Tongue (tissue), 3 donors: ENCODE measurements at places on chromosomes 4 and X.

DNA sequence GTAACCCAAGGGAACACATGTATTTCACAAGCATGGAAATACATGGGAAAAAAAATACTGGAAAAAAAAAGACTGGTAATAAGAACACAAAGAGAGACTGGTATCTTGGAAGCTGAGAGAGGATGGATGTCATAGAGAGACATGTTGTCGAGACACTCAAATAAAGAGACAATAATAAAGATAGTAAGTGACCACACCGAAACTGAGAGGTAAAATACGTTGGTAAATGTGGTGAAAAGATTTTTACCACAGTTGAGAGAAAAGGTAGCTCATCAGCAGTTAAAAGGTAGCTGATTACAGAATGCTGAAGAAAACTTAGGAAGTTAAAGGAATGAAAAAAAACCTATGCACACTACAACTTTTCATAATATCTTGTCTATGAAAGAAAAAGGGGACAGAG lies 81.1 kb downstream of the ARAP2 start:
- DNase-seq = no peak

DNA sequence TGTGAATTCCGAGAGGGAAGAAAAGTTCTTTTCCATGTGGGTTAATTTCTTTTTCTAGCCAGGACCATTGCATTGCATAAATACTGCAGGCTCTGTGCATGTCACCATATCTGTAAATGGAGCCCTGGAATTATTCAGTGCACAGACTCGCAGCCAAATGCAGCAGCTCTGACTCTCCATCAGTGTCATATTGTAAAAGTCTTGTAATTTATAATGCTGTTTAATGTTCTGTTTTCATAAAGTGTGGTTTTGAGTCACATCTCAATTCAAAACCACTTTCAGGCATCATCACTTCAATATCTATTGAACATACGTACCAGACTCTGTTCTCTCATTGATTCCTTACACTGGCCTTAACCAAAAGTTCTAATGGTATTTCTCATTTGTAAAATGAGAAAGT lies 193.9 kb upstream of the RPL34 start:
- no peak for DNase-seq

- no peak for DNase-seq
These were observed 66.3 kb upstream of the MAD2L1 start for GRCh38 chr4:120132935-120133334.

DNA sequence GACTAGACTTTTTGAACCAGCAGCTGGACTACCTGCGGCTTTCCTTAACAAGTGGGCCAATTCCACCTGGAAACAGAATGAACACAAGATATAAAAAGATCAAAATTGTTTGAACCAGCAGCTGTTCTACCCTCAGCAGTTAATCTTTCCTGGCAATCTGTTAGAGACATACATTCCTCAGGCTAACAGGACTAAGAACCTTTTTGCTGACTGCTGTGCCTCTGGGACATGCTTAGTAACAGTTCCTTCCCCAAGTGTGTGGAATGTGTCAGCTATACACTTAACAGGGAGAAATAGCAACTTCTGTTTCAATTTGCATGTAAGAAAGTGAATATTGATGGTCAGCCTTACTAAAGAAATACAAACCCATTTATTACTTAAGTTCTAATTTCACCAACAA lies 554.4 kb downstream of the ARAP2 start:
- peak; percentile 18 for DNase-seq

DNA sequence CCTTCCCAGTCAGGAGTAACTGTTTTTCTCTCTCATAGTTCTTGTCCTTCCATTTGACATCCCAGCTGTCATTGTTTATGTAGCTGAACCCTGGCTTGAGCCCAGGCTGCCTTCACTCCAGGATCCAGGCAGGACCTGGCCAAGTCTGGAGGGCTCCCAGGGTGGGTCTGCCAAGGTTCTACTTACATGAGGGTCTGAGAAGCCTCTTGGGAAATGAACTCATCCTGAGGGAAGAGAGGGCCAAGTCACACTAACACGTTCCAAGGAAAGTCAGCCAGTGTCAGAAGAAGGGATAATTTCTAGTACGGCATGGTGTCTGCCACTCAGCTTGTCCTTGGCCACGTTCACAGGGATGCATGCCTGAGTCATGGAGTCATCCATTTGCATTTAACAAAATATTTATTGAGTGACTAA lies 54.8 kb upstream of the SRD5A3 start:
- peak; percentile 64 for DNase-seq

DNA sequence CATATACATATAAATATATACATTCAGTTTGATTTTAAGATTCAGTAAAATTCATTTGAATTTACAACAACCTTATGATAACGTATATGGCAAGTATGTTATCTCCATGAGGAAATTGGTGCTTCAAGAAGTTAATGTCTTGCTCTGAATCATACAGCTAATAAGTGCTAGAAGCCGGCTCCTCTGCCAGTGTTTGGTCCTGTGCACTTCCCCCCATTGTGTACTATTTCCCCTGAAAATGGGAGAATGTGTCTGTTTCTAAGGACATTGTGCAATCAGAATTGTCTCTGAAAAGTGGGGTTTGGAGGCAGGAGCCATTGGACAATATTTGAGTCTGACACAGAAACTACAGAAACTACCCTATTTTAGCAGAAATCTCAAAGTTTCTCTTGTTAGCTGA lies 135.9 kb downstream of the CPE start:
- no peak for DNase-seq

GRCh38 chr4:75432683-75433082 lies 81.5 kb downstream of the RCHY1 start:
- no peak for DNase-seq

- no peak for DNase-seq
These were observed 25.9 kb downstream of the COL25A1 start for GRCh38 chr4:109276482-109277095.

DNA sequence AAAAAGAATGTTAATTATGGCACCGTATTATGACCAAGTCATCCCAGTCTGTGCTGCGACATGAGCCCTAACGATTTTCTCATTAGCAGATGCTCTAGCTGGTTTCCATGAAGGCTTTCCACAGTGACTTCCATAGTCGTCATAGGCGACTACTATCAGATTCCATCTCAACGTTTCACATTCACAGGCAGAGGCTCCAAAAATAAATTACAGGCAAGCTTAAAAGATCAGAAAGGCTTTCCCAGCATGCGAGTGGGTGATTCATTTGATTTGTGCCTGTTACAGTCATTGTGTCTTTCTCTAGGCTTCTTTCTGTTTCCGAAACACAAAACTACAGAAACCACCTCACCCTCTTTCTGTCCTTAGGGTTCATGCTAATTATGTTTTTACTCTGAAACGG lies 43.2 kb downstream of the PALLD start:
- DNase-seq = peak; percentile 73

DNA sequence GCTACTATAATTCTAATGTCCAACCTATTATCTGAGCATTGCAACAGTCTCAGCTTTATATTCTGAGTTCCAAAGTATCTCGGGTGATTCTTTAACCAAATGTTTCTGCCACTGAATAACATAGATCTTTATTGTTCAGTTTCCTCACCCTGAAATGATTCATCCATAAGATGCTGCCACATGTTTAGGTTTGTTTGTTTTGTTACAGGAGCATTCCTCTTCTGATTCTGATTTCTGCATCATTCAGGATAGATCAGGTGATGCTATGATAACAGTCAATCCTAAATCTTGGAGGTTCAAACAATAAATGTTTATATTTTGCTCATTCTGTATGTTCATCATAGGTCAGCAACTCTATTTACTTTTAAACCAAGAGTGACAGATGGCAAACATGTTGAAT lies 927.6 kb downstream of the PCDH7 start:
- no peak for DNase-seq

DNA sequence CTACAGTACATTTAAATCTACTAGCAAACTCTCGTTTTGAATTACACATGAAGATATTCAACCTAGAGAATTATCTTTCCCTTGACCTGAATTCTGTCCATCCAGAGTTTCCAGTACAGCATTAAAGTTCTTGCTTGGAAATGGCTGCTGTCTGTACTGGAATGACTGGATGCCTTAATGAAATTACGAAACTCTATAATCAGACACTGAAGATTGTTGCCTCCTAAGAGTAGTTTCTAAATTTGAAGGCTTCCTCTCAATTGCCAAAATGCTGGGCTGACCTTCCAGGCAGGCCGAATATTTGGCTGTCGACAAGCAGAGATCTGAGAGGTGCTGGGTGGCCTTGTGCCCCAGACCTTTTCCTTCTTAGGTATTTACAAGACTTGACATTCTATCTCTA lies 215.1 kb upstream of the GPC4 start:
- no peak for DNase-seq

DNA sequence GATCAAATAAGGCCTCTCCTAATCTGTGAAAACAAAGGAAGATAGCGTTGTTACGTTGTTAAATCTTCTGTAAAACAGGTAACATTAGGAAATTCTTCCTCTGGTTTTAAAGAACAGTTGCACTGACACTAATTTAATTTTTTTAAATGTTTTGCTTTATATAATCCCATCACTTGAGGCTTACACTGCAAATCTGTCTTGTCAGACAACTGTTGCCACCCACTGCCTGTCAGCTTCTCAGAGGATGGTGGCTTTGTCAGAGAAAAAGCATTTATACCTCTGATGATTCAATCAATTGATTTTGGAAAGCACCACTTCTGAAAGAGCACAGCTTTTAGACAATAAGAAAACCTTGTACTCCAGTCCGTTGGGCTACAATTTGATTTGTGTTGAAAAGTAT lies 799.1 kb downstream of the FSTL5 start:
- DNase-seq = no peak

GRCh38 chr4:109248322-109248900 lies 54.0 kb downstream of the COL25A1 start:
- DNase-seq = peak; percentile 55

DNA sequence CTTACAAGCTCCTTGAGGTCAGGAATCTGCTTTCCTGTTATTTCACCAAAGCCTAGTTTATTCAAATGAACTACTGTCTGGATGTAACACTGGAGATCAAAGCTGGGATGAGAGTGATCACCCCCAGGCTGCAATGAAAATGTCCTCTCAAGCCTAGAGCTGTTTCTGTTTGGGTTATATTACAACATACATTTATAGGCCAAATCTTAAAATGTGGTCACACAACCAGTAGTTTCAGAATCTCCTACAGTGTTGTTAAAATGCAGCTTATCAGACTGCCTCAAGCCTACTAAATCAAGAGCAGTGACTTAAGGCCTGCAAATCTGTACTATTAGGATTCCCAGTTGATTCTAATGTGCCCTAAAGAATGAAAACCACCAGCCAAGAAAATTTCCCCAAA lies 207.5 kb downstream of the PAPSS1 start:
- DNase-seq = no peak

GRCh38 chrX:78595901-78596502 lies 63.1 kb downstream of the RTL3 start:
- peak; percentile 40 for DNase-seq

- DNase-seq = no peak
These were observed 18.8 kb downstream of the RGS12 start for GRCh38 chr4:3311489-3312171.

DNA sequence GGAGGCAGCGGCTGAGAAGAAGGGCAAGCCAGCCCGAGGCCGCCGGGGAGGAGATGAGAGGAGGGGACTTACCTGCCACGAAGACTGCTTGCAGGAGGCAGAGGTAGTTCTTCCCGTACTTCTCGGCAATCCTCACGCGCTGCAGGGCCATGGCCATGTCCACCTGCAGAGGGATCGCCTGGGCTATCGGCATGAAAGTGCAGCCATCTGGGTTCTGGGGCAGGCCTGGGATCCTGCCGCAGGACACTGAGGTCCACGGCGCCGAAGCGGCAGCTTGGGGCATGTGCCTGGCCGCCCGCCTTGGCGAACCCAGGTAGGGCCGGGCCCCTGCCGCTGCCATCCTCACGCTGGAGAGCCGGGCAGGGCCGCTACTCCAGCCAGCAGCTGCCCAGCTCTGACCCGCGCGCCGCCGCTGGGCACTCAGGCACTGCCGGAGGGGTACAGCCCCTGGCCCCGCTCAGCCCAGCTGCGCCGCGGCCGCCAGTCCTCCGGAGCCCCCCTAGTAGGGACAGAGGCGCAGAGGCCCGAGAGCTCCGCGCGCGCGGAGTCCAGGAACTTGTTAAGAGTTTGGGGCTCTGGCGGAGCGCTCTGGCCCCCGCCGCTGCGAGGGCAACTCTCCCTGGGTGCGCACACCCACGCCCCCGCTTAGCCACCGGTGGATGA lies 16.0 kb downstream of the MCF2 start:
- peak; percentile 11 for DNase-seq

DNA sequence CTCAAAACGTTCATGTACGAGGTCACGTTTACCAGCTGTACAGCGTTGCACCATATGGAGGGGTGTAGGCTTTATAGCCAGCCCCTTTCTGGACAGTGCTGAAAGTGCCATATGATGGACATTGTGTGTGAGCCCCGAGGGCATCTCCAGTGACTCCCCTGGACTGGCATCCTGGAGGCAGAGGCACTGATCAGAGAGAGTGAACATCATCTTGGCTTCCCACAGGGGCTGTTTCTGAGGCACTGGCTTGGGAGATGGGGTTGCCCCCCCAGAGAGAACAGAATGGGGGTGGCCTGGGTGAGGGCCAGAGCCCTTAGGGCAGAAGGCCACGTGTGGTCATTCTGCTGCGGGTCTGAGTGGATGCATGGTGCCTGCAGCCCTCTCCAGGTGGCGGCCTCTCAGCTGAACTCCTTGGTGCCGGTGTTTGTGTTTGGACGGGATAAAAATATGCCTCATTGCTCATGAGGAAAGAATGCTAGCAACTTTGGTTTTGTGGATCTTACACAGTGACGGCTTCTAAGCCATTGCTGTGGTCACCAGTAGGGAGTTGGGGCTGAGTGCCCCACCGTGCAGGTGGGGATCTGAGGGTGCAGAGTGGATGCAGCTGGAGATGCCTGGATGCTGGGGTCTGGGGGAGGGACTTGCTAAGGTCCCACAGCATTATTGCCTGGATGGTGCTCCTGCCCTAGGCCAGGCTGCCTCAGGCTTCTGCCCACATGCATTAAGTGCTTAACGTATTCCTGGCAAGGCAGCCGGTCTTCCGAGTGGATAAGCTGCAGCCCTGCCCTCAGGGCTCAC lies 3.4 kb downstream of the WFS1 start:
- peak; percentile 52 for DNase-seq

GRCh38 chrX:20664131-20664530 lies 397.4 kb upstream of the RPS6KA3 start:
- no peak for DNase-seq

DNA sequence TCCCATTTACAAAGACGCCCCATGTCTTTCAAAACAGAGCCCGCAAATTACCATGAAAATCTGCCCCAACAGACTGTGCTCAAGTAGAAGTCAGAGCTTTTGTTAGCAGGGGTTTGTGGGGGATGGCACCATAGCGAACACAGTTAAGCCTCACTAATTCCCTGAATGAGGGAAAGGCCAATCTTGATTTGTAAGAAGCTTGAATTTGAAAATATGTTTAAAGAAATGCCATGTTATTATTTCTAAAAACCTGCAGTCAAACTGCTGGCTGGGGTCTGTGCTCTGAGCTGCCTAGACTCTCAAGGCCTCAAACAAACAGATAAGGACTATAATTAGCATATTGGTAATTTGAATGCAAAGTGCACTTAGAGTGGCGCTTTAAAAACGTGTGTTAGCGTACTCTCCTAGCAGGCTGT lies 9.4 kb upstream of the PAK3 start:
- DNase-seq = no peak
